ENCODE measurements at places on chromosomes 6 and 20.
A peak's percentile ranks its signal among the peaks of the same experiment; 100 is the strongest.

DNA sequence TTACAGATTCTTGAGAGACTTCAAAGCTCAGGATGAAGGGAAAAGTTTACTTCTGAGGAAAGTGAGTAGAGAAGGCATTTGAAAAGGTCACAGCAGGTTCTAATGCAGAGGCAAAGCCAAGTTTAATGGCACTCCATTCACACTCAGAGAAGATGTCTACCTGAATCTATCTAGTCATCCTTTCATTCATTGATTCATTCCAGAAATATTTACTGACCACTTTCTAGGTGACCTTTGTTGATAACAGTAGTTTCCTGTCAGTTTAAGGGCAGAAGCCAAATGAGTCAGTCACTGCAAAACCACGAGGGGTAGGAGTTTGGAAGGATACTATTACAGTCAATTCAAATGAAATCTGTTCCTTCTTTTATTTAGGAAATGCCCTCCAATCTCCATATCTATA, 30.8 kb downstream of the FBXO5 start:
- peak; percentile 6 for DNase-seq

- no peak for DNase-seq
Measured at GRCh38 chr20:57332105-57333089, 2.8 kb downstream of the SPO11 start.

DNA sequence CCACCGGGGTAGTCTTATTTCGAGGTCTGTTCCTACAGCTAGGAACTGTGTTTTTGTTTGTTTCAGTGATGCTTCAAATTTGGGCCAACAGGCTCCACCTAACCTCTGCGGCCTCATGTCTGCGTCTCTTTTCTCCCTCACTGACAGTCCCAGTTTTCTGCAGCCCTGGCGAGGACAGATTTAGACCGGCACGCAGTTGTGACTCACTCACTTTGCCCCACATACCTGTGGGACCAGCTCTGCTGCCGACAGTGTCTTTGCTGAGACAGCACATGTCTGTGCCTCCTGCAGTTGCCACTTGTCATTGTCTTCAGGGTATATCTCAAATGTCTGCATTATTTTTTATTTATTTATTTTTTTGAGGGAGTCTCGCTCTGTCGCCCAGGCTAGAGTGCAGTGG, 29.2 kb downstream of the OSBPL2 start:
- DNase-seq, result peak; percentile 83

- DNase-seq, result peak; percentile 72
Measured at GRCh38 chr6:47780510-47781356, 1.1 kb upstream of the OPN5 start.

DNA sequence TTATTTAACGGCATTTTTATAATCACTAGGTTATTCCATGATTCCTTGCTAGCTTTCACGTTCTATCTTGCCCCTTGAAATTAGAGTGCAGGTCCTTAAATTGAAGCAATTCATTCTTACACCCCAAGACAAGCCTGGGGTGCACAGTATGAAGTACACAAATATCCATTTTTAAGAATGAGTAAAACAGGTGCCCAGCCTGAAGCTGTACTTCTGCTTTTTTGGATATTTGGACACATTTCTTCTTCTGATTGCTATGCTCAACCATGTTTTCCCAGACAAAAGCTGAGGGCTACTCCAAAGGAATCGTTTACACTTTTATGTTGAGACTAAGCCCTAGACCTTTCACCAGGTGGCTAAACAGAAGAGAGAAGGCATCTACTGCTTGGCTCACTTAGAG, 7.9 kb upstream of the TAGAP start:
- no peak for DNase-seq

GRCh38 chr20:1568163-1568490, 10.6 kb upstream of the SIRPD start:
- DNase-seq, result no peak

DNA sequence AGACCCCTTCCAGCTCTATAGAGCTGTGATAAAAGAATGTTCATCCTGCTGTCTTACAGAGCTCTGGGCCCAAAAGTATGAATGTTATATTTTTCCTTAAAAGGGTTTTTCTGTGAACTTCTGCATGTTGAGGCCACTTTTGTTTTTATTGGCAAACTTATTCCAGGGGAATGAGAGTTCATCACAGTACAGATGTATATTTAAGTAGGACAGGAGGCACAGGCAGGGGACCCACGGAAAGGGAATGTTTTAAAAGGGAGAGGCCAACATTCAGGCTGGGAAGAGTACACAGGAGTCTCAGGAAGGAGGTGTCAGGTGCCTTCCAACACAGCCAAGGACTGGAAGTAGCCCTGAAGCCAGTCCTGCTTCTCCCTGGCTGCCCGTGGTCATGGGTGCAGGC, 148.4 kb downstream of the EYA2 start:
- no peak for DNase-seq

- no peak for DNase-seq
Measured at GRCh38 chr6:107618672-107619071, 128.8 kb downstream of the SOBP start.

GRCh38 chr6:81326881-81327561, 425.5 kb downstream of the TENT5A start:
- peak; percentile 66 for DNase-seq

- DNase-seq, result no peak
Measured at GRCh38 chr6:149917679-149918078, 5.2 kb downstream of the RAET1G start.

Measured in myocyte (in vitro differentiated cells).